Stimulated activated CD4-positive, alpha-beta T cell treated with anti-CD3 and anti-CD28 coated beads, Interleukin-2, amount 100 ng/mL, for 4 hours (primary cell): ENCODE measurements at places on chromosomes 1 and 21.

DNA sequence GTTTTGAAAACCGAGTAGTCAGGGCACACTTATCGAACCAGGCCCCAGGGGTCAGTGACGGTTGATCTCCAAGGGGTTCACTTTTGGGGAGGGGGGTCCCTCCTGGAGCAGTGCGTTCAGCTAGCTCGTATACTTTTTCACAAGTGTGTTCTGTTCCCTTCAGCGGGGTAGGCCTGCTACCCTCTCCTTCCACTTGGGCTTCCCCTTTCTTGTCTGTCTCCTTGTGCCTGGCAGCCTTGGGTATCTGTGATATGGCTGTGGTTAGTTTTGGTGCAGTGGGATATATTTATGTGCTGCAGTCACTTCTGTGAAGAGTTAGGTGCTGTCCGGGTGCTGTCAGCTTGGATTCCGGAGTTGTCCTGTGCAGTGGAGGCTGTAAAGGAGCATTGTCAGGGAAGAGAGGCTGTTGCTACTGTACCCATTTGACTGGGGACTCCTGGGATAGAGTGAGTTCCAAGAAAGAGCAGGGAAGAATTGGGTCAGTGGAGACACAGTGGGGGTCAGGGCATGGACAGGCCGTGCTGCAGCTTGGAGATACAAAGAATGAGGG lies 29.7 kb downstream of the ADARB1 start:
- no peak for DNase-seq

GRCh38 chr1:85339089-85339488 lies 62.7 kb upstream of the BCL10 start:
- no peak for DNase-seq

DNA sequence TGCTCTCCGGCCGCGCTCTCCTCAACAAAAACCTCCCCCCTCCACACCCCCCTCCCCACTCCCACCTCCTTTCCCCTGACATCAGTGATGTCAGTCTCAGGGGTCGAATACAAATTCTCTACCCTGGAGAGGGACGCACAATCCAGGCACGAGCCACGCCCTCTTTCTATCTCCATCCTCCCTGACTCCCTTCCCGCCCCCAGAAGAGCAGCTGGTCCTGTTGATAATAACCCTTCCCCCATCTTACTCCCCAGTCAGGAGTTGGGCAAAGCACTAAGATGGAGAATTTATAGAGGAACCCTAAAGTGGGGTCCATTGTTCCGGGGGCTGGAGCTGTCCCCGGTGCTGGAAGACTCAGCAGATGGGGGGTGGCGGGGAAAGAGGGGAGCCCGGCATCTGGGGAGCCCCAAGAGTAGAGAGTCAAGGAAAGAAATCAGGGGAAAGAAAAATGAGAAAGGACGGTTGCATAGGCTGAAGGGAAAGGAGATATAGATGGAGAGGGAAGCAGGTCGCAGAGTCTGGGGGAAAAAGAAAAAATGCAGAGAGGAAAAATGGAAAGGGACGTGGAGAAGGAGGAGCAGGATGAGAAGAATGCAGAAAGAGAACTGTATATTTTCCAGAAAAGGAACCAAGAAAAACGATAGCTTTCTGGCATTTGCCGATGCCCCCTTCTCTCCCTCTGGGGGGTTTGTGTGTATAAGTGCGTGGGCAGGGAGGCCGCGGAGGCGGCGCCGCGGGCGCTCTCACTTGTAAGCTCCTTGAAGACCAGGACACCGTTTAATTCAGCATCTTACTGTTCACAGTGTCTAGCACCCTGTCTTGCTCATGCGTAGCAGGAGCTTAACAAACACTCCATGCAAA lies at the start of gene CELF3:
Gene CELF3 (minus strand): TSS at position 33 of the 861 bp plus-strand sequence. CDS start 783 bp downstream, outside the sequence.
- no peak for DNase-seq

GRCh38 chr1:98887507-98887906 lies 117.2 kb downstream of the PLPPR5 start:
- DNase-seq: no peak

- DNase-seq: no peak
Measured at GRCh38 chr21:34877485-34878128, 171.5 kb downstream of the RUNX1 start.

DNA sequence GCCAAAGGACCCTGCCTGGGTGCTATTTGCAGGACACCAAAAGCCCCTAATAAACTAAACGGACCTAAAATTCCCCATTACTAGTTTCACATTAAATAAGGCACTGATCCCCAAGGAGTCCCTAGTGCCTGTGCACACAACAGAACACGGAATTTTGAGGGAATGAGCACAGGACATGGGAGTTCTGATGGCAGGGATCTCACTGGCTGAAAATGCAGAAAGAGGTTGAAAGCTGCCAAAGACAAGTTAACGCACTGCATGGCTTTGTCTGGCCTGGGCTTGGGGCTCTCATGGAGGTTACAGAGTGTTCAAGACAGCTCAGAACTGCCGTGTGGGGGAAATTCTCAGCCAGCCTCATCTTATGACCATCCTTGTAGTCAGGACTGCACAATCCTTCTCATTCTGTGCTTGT lies 15.6 kb upstream of the ATP1B1 start:
- DNase-seq: no peak

DNA sequence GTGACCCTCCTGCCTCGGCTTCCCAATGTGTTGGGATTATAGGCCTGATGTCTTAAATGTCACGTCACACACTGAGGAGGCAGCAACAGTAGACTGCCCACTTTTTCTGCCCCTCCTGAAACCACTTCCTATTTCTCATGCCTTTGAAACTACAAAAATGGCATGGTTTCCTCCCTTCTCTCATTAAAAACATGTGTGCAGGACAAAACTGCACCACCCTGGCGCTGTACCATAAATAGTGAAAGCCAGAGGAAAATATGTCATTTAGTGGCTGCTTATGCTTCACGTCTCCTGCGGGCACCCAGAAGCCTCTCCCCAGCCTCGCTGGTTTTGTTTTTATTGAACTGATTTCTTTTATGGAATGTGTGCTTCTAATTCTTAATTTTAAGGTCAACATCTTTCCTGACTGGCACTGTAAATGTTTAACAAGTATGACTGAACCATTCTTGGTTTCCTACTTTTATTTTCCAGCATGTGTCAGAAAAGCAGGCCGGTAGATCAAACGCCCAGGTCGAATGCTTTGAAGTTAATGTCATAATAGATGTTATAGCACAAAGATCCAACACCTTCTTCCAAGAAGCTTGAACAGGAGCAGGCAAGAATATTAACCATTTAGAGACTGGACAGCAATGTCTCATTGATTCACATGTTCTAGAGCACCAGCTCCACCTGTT lies 59.6 kb upstream of the C1orf87 start:
- DNase-seq: no peak

DNA sequence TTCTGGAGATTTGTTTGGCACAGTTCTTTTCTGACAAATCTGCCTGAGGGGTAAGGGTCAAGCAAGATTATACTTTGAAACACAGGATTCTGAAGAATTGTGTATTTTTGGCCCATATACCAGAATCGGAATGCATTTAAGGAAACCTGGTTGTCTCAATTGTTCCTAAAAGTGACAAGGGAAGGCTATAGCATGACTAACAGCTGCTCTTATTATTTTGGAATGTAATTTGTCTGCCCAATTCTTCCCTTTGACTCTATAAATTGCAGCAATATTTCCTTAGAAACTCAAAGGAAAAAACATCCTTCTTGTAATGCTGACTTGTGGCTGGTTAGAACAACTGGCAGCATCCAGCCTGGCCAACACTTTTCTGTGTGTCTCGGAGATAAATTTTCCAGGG lies 15.8 kb upstream of the VCAM1 start:
- no peak for DNase-seq
